Upper lobe of right lung (tissue), 1 donor: ENCODE measurements at places on chromosomes 5 and 9. TPM values are rescaled to one million over a fixed set of nuclear protein-coding genes. Genes with fewer than 3 reads are reported as not detected.

DNA sequence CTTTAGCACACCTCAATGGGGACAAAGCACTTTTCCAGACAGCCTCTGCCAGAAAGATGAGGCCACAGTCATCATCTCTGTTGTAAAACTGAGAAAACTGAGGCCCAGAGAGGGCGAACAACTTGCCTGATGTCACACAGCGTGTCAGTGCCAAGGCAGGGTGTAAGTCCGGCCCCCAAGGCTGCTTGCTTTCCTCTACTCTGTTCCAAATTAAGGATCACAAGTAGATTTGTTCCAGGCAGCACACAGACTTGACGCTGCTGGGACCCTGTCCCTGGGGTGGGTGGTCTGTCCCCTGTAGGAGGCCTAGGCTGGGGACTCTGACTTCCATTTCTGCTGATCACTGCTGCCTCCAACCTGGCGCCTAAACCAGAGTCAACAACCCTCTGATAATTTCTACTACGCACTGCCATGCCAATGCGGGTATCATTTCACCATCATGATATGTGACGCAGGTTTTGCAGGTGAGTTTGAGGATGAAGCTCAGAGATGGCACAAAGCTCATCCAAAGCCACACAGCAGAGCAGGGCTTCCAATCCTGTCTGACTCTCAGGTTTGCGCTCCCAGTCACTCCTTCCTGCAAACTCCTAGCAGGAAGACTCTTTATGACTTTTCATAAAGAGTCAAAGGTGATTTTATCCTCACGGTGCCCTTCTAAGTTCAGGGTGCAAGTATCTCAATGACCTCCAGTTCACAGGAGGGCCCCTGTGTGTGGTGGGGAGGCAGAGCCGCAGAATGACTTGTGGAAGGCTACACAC, 13.5 kb upstream of the RALGDS start:
- peaks cover 55% of the 10 kb centered on the region for H3K4me1 ChIP-seq
- H3K4me3 ChIP-seq: no peak overlapping the region
- no peak for DNase-seq
- H3K27ac ChIP-seq: peak overlapping the region; percentile 97
- H3K27me3 ChIP-seq: no peaks in the 10 kb centered on the region
- H3K36me3 ChIP-seq: no peaks in the 10 kb centered on the region

DNA sequence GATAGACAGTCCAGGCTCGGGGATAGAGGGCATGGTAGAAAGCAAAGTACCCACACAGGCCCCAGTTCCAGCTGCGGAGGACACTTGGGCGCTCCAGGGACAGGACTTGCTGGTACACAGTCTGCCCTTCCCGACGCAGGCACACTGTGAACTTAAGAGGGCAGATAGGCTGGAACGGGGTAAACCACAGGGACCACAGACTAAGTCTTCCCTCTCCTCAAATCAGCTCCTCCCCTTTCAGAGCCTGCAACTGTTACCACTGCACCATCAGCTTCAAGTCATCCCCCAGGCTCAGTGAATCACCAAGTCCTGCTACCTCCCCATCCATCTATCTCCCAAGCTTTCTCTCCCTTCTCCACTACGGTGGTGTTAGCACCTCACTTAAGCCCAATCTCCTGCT, 7.3 kb downstream of the GBA2 start:
- no peak overlapping the region for H3K27ac ChIP-seq
- H3K27me3 ChIP-seq: no peaks in the 10 kb centered on the region
- peaks cover 90% of the 10 kb centered on the region for H3K36me3 ChIP-seq
- H3K4me3 ChIP-seq: no peak overlapping the region

GRCh38 chr9:18396102-18396728, 77.7 kb upstream of the ADAMTSL1 start:
- H3K27me3 ChIP-seq: no peaks in the 10 kb centered on the region
- H3K4me1 ChIP-seq: no peaks in the 10 kb centered on the region
- DNase-seq: no peak
- no peak overlapping the region for H3K27ac ChIP-seq

DNA sequence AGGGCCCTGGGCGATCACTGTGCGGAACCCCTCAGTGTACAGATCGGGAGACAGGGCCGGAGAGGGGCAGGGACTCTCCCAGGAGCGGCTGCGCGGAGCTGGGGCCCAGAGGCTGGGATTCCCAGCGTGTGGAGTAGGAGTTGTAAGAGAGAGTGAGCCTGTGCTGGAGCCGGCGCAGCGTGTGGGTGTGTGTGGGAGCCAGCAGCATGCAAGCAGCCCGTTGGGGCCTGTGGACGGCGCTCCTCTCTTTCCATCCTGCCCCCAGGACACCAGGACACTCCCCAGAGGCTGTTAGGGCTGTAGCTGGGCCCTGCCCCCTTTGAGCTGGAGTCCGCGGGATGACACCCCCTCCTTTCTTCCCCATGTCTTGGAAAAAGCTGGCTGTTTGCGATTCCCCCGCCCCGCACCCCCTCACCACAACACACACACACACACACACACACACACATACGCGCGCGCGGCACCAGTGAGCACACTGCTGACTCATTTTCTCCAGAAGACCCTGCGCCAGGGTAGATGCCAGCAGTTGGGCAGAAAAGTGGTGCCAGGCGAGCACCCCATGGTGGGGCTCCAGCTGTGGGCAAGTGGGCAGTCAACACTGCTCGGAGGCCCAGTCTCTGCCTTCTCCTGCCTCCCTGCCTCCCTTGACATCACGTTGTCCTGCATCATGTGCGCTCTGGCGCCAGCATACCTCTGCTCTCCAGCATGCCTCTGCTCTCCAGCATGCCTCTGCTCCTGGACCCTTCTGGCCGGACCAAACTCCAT, 1.5 kb downstream of the COL27A1 start:
- H3K4me3 ChIP-seq: peak overlapping the region; percentile 60
- peaks cover 20% of the 10 kb centered on the region for H3K27me3 ChIP-seq
- H3K4me1 ChIP-seq: peaks cover 13% of the 10 kb centered on the region
- H3K36me3 ChIP-seq: no peaks in the 10 kb centered on the region
- H3K27ac ChIP-seq: no peak overlapping the region
- peak; percentile 77 for DNase-seq

GRCh38 chr5:62931153-62931950, 352.7 kb downstream of the LRRC70 start:
- no peaks in the 10 kb centered on the region for H3K36me3 ChIP-seq
- no peak overlapping the region for H3K27ac ChIP-seq
- H3K27me3 ChIP-seq: no peaks in the 10 kb centered on the region
- H3K4me1 ChIP-seq: no peaks in the 10 kb centered on the region

GRCh38 chr5:173940269-173940668, 48.7 kb upstream of the C5orf47 start:
- no peak overlapping the region for H3K4me3 ChIP-seq
- no peak overlapping the region for H3K27ac ChIP-seq
- no peak for DNase-seq
- H3K4me1 ChIP-seq: peaks cover 53% of the 10 kb centered on the region
- H3K27me3 ChIP-seq: no peaks in the 10 kb centered on the region

DNA sequence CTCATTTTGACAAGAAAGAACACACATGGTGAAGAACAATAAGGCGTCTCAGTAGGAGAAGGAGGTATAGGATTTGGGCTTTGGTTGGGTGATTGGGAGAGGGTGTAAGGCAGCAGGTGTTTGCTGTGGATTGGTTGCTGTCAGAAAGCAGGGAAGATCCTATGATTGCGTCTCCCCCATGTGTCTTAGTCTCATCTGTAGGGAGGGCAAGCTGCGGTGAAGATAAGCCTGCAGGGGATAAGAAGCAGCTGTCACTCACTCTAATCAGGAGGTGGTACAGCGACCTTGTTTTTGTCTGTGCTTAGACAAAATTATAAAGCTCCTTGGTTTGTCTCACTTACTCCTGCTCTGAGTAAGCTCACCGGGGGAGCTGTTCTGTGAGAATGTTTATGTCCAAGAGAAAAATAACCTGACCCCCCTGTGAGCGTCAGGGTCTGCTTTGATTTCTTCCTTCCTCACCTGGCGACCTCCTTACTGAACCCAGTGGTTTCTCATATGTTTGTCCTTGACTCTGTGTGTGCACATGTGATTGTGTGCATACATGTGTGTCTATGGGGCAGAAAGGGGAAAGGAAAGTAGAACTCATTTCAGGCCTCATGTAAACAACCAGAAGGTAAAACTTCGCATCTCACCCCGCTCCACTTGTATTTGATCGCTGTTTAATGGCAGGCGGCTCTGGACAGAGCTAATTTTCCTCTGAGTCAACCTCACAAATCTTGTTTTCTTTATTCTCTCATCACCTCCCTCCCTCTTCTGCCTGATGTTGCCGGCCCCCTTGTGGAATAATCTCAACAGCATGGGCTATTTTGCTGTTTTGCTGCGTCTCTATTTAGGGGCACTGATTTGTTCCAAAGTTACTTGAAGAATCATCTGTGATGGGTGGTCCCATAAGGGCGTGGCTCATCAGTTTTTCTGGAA, 105.6 kb downstream of the TENT4A start:
- H3K27me3 ChIP-seq: peaks cover 6% of the 10 kb centered on the region
- H3K27ac ChIP-seq: no peak overlapping the region
- DNase-seq: no peak
- H3K4me1 ChIP-seq: peaks cover 1% of the 10 kb centered on the region
- H3K4me3 ChIP-seq: no peak overlapping the region

- H3K4me1 ChIP-seq: peaks cover 20% of the 10 kb centered on the region
- H3K4me3 ChIP-seq: no peak overlapping the region
- no peak for DNase-seq
- no peak overlapping the region for H3K27ac ChIP-seq
Observed at GRCh38 chr9:125745018-125745417, 2.2 kb upstream of the PBX3 start.

DNA sequence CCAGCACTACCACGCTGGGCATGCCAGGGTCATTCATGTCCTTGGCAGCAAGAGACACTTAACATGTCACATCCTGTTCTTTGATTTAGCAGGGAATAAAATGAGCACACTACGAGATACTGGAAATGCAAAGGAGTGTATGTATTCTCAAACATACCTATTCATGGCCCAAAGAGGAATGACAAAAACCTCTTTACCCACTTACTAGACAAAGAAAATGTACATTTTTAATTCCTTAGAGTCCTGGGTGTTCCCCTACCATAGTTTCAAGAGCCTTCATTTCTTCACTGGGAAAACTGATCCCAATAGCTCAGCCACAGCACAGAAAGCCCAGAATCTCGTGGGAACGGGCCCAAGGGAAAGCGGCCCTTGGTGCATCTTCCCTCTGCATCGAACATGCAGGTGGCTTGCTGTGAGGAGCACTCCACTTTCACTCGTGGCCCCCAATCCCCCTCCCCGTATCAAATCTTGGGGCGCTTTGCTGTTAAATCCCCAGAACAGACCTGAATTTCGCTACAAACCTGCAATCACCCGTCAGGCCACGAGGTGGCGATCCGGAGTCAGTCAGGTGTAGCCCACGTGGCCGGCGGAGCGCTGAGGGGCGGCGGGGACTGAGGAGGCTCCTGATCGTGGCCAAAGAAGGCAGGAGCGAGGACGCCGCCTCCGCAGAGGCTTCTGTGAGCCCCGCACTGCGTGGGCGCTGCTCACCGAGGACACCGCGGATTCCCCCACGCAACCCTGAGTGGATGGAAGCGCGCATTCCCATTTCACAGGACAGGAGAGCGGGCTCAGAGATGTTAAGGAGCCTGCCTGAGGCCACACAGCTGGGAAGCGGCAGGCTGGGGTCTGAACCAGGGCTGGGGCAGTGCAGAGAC, 91.4 kb downstream of the LMX1B start:
- peak overlapping the region; percentile 22 for H3K4me3 ChIP-seq
- DNase-seq: peak; percentile 87
- no peak overlapping the region for H3K27ac ChIP-seq
- H3K27me3 ChIP-seq: peaks cover 49% of the 10 kb centered on the region
- H3K36me3 ChIP-seq: no peaks in the 10 kb centered on the region

- no peak overlapping the region for H3K4me3 ChIP-seq
- no peak overlapping the region for H3K27ac ChIP-seq
- no peak for DNase-seq
- peaks cover 4% of the 10 kb centered on the region for H3K4me1 ChIP-seq
- no peaks in the 10 kb centered on the region for H3K27me3 ChIP-seq
Observed at GRCh38 chr9:16813838-16814237, 56.6 kb downstream of the BNC2 start.

DNA sequence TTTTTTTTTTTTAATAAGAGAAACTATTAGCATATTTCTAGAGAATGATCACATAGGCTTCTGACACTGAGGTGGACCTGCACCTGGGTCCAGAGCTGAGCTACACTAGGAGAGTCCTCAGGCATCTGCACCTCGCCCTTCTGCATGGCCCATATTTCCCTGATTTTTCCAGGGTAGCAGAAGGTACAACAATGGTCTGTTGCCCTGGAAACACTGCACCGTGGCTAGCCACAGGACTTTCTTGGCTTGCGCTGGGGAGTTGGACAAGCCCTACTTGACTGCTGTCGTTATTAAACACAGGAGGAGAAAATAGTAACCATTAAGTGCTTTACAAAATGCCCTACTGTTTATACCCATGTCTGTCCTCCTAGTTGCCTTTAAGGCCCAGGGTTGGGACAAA, 615.7 kb upstream of the MEF2C start:
- no peak overlapping the region for H3K4me3 ChIP-seq
- H3K27ac ChIP-seq: no peak overlapping the region
- no peak for DNase-seq
- no peaks in the 10 kb centered on the region for H3K36me3 ChIP-seq
- no peaks in the 10 kb centered on the region for H3K27me3 ChIP-seq

DNA sequence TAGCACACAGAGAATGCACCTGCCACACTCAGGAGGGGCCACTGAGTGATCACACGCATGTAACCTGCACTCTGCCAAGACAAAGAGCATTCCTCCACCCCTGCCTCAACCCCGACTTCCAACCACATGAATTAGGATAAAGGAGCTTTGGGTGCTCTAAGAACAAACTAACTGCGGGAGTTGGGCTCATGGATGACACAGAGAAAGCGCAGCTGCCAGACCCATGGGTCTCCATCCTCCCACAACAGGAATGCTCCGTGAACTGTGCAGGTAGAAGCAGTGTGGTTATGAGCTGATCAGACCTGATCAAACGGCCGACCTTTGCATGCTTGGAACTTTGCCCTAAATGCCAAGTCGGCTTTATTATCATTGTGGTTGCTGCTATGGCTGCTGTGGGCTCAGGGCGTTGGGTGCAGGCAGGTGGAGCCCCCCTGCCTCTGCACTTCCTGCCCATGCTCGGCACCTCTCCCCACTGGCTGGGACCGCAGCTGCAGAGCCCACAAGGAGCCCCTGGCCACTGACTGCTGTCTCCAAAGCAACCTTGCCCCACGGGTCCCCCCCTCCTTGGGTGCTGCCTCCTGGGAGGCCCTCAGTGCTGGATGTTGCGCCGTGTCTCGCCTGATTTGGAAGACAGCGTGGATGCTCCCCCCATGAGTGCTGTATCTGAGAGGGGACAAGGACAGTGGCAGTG, 2.6 kb upstream of the SLC6A3 start:
- H3K4me1 ChIP-seq: peaks cover 9% of the 10 kb centered on the region
- H3K4me3 ChIP-seq: no peak overlapping the region
- H3K27me3 ChIP-seq: peaks cover 47% of the 10 kb centered on the region
- no peak overlapping the region for H3K27ac ChIP-seq
- H3K36me3 ChIP-seq: no peaks in the 10 kb centered on the region
- peak; percentile 48 for DNase-seq

- no peak for DNase-seq
- H3K4me3 ChIP-seq: no peak overlapping the region
- H3K4me1 ChIP-seq: no peaks in the 10 kb centered on the region
- H3K27me3 ChIP-seq: peaks cover 9% of the 10 kb centered on the region
- H3K36me3 ChIP-seq: no peaks in the 10 kb centered on the region
Observed at GRCh38 chr9:88824711-88825110, 166.6 kb upstream of the S1PR3 start.

Gene TRIM7
- 4.9 TPM for total RNA-seq

Gene NKD2
- total RNA-seq: 64.4 TPM

Gene COL23A1
- 2.0 TPM for total RNA-seq

Gene LCP2
- 83.1 TPM for total RNA-seq

Gene HAPLN1
- total RNA-seq: 0.12 TPM

Gene KCTD16
- 5.1 TPM for total RNA-seq

Gene PCDHGC3
- 109 TPM for total RNA-seq

Gene MAN2A1
- 43.6 TPM for total RNA-seq

Gene ZNF367
- 0.67 TPM for total RNA-seq

Gene ATOX1
- total RNA-seq: 62.4 TPM

Gene CCDC180
- 4.0 TPM for total RNA-seq

Gene SLC23A1
- not detected for total RNA-seq

Gene DDX4
- total RNA-seq: not detected

Gene PURA
- total RNA-seq: 31.5 TPM
